ENCODE measurements at places on chromosomes 5 and 9. TPM values are rescaled to one million over a fixed set of nuclear protein-coding genes. Genes with fewer than 3 reads are reported as not detected.

DNA sequence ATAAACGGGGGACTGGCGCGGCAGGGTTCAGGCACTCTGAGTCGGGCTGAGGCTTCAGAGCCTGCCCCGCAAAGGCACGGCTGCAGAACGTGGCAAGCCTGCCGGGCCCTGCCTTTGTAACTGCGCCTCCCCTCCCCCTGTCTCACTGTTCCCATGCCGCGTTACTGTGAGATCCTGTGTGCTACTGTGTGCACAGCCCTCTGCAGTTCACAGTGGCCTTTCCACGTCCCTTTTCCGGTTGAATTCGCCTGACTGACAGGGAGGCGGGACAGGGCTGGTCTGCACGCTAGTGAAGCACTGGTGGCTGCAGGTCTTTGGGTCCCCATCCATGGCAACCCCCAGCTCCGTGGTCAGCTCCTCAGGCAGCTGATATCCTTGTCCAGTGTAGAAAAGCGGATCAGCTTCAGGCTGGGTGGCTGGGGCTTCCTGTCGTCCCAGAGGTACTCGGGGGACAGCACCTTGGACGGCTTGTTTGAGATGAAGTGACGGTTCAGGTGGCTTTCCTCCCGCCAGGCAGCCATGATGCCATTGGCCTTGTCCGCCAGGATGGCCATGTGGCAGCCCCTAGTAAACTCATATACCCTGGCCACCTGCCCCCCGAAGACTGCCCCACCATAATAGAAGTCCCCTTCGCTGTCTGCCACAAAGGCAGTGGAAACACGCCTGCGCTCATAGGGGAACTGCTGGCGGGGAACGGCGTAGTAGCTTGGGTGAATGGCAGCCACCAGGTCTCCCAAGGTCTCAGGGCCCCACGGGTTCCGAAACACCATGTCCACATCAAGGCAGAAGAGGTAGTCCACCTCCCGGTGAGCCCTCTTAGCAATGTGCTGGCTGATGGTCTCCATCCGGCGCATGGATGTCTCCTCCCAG, 10.3 kb downstream of the GBGT1 start:
- DNase-seq = no peak
- H3K36me3 ChIP-seq = no peaks in the 10 kb centered on the region
- no peak overlapping the region for H3K4me3 ChIP-seq
- H3K27me3 ChIP-seq = no peaks in the 10 kb centered on the region

The PCDHGA1 gene
- not detected for total RNA-seq

- peaks cover 16% of the 10 kb centered on the region for H3K4me1 ChIP-seq
- no peaks in the 10 kb centered on the region for H3K36me3 ChIP-seq
- H3K27me3 ChIP-seq = no peaks in the 10 kb centered on the region
Observed at GRCh38 chr5:143064676-143065075, 294.5 kb downstream of the ARHGAP26 start.

DNA sequence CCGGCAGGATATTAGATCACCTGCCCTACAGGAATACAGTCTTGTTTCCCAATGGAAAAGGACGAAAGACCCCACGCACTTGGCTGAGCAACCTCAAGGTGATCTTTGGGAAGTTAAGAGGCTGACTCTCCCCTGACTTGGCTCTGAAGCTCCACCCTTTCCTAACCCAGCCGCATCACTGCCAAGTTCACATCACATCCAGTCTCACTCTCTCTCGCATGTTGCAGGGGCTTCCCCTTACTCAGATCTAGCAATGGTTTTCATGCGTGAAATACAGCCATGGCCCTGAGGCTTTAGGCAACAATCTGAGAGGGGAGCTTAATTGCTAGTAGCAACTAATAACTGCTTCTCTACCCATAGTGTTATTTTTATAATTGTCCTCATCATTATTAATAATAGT, 211.6 kb downstream of the DOCK8 start:
- DNase-seq = no peak
- no peak overlapping the region for H3K27ac ChIP-seq
- no peaks in the 10 kb centered on the region for H3K36me3 ChIP-seq
- no peak overlapping the region for H3K4me3 ChIP-seq
- no peaks in the 10 kb centered on the region for H3K27me3 ChIP-seq

The ZDHHC11B gene
- 1.1 TPM for total RNA-seq

DNA sequence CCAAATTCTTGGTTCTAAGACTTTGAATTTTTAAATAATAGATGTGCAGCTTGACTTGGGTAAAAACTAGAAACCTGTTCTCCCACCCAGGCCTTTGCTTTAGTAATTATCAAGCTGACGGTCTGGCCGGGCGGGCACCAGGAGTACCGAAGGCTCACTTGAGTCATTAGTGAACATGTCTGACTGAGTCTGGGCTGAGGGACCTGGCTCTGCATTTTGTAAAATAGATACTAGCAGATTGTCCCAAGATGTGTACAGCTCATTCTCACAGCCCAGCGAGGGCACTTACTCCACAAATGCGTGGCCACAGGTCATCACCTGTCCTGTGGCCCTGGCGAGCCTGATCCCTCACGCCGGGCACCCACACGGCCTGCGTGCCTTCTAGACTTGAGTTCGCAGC, 216.2 kb downstream of the FANCC start:
- no peak for DNase-seq
- H3K4me1 ChIP-seq = peaks cover 27% of the 10 kb centered on the region
- no peak overlapping the region for H3K4me3 ChIP-seq
- H3K27ac ChIP-seq = peak overlapping the region; percentile 49
- H3K36me3 ChIP-seq = no peaks in the 10 kb centered on the region

DNA sequence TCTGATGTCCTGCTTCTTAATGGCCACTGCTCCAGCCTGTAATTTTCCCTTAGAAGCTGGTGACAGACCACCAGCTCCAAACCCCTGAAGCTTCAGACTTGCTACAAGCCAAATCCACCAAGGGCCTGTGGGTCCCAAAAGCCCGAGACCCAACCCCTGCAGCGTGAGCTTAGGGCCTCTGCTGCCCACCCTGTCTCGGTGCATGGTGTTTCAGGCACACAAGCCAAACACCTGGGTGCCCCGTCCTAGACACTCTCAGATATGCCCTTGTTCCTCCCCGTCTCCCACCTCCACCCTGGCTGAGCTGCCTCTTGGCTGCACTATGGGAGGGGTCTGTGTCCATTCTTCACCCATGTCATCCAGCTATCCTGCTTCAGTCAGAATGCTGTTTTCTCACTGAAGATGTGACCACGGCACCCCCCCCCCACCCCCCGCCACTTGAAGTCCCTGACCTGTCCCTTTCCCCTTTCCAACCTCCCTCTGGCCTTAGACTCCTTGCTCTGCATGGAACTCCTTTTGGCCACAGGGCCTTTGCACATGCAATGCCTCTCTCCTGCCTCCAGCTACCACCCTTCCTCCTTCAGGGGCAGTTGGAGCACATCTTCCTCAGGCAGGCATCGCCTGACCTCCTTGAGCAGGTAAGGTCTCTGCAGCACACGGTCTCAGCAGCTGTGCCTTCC, 55.8 kb downstream of the ZNF354C start:
- no peak for DNase-seq
- no peak overlapping the region for H3K4me3 ChIP-seq
- no peaks in the 10 kb centered on the region for H3K4me1 ChIP-seq
- H3K36me3 ChIP-seq = no peaks in the 10 kb centered on the region
- H3K27ac ChIP-seq = no peak overlapping the region

DNA sequence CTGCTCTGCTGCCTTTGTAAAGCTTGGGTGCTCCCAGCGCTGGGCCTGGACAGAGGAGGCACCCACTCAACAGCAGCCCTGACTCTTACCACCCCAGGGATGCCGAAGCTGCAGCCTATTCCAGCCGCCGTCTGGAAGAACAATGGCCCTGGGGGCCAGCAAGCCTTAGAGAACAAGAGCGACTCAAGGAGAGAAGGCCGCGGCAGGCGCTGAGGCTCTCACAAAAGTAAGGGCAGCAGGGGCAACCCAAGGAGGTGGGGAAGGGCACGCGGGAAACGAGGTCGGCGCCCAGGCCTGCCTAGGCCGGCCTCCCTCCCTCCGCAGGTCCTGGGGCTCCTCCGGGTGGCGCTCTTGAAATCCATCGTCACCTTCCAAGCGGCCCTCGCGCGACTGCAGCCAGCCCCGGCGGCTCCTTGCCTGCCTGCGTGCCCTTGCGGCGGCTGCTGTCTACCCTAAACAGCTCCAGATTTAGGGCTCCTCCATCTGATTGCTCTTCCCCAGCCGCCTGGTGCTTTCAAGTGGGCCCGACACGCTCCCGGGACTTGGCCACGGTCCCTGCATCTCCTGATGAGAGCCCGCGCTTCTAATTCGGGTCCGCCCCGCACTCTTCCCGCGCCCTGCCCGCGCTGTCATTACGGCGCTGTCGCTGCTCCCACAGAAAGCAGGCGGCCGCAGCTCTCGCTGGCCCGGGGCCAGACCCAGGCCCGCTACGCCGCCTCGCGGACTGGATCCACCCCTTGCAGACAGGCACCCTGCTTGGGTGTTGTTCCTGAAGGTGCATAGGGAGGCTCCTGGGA, 213.3 kb downstream of the SEMA6A start:
- no peaks in the 10 kb centered on the region for H3K27me3 ChIP-seq
- H3K4me3 ChIP-seq = peak overlapping the region; percentile 24
- H3K4me1 ChIP-seq = peaks cover 13% of the 10 kb centered on the region
- no peaks in the 10 kb centered on the region for H3K36me3 ChIP-seq
- peak overlapping the region; percentile 54 for H3K27ac ChIP-seq
- peak; percentile 69 for DNase-seq

DNA sequence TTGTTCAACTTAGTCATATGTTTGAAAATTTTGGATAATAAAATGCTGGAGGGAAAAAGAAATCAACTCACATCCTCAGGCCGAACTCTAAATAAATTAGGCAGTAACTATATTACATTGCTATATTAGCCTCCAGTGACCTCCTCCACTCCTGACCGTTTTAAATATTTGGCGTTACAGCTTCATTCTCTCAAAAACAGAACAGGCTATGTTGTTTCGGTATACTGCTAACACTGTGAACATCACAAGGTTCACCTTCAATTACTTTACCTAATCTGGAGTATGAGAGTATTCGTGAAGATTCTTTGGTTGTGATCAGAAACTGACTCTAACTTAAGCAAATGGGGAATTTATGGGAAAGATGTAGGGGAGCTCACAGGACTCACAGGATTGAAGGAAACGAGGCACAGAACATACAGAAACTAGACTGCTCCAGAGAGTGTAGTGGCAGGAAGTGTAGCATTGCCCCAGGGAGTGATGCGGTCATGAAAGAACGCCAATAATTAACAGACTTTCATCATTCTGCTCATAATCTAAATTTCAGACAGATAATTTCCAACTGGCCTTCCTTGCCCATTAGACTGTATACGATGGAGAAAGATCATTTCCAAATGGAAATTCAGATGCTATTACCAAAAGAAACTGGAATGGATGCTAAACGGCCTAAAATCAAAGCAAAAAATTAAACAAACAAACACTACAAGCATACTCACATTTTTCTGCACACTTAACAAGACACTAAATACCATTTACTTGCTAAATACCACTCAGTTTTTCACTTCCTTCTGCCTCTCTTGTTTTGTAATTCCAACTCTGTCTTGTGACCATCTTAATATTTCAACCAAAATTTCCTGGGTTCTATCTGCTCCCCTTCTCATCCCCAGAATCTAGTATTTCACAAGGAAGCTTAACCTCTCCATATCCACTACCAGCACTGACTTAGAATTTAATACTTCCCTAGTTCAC, 110.1 kb upstream of the LPAR1 start:
- H3K4me3 ChIP-seq = no peak overlapping the region
- H3K36me3 ChIP-seq = no peaks in the 10 kb centered on the region
- no peaks in the 10 kb centered on the region for H3K27me3 ChIP-seq
- DNase-seq = no peak

All from transverse colon (tissue), 4 donors.